ENCODE measurements at places on chromosomes 6 and 20.

DNA sequence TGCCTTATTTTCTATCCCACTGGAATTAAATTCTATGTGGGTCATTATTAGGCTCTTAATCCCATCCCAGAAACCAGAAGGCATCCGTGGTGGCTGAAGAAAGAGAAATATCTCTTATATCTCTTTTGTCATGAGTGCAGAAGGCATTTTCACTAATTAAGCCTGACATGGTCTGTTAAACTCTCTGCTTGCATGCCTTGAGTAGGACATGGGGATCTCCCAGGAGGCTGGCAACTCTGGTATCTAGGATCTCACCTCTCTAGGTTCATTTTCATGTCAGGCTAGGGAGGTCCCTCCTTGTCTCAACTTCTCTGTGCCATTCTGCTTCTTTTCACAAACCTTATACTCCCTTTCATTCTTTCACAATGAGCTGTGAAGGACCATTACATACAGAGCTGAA lies 25.3 kb upstream of the GPR63 start:
- DNase-seq = no peak

DNA sequence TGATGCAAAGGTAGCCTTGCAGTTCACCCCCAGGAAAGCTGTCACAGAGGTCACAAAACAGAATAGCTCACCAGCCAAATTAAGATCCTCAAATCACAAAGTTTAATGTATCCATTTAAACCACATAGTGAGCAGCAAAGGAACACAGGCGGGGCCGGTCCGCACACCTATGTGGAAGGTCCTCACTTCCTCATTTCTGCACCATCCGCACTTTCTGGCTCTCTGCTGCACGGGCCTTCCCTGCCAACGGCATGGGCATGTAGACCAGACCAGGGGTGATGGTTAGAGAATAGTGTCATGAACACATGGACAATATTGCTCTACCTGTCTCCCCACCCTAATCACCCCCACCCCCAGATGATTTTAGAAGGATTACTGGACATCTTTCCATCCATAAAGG lies 12.1 kb upstream of the TBXT start:
- DNase-seq = no peak

DNA sequence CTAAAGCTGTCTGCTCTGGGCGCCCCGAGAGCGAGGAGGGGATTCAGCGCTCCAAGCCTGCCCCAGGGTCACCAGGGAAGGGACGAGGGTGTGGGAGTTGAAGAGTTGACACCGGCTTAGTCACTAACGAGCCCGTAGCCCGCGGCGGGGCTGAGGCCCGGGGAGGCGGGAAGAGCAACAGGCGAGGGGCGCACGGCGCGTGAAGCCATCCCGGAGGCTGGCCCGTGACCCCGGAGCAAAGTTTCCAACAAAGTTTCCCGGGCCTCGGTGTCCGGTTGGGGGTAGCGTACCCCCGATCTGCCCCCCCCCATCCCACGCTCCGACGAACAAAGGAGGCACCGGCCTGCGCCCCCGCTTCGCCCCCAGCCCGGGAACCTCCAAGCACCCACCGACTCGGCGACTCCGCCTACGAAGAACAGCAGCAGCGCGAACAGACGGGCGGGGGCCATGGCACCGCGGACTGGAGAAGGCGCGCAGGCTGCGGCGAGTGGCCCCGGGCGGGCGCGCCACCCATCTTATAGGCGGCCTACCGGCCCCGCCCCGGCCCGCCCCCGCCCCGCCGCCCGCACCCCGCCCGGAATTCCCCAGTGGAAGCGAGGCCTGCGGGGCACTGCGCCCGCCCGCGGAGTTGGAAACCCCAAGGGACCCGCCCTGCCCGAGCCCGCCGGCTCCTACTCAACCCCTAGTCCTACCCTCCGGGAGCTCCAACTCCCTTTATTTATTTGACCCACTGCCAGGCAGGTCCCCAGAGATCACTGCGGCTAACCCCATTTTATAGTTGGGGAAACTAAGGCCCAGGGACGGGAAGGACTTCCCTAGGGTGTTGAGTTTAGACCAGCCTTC lies at the start of gene SDC4:
TSS of gene SDC4 (minus strand) at position 489 of the 843 bp plus-strand sequence. CDS start at position 449, 40 bp downstream.
- DNase-seq = peak; percentile 46

- DNase-seq = no peak
These were observed 45.5 kb upstream of the SRF start for GRCh38 chr6:43125555-43125954.

- DNase-seq = no peak
These were observed 5.1 kb downstream of the LZTS3 start for GRCh38 chr20:3168079-3168828.

DNA sequence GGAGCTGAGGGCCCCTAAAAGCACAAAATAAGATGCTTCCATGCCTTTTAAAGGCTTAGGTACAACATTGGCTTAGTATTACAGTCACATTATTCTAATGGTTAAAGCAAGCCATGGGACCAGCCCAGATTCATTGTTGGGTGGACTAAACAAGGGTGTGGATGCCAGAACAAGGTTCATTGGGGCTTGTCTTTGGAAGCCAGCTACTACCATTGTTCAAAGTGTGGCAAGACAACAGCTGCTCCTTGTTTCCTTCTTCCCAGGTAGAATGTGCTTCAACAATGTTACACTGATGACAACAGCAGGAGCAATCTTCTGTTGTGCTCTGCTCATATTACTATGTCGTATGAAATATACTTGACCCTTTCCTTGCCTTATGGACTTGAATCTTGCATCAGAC lies 261.5 kb downstream of the TBC1D7 start:
- no peak for DNase-seq

- DNase-seq = no peak
These were observed 17.8 kb downstream of the LRFN2 start for GRCh38 chr6:40569162-40569910.

- no peak for DNase-seq
These were observed 56.4 kb downstream of the REPS1 start for GRCh38 chr6:138931660-138932059.

Measured in NCI-H2081 (cell line).